ENCODE measurements at places on chromosomes 16 and 17.

GRCh38 chr17:58632324-58633314, 59.2 kb downstream of the TEX14 start:
- DNase-seq = no peak

DNA sequence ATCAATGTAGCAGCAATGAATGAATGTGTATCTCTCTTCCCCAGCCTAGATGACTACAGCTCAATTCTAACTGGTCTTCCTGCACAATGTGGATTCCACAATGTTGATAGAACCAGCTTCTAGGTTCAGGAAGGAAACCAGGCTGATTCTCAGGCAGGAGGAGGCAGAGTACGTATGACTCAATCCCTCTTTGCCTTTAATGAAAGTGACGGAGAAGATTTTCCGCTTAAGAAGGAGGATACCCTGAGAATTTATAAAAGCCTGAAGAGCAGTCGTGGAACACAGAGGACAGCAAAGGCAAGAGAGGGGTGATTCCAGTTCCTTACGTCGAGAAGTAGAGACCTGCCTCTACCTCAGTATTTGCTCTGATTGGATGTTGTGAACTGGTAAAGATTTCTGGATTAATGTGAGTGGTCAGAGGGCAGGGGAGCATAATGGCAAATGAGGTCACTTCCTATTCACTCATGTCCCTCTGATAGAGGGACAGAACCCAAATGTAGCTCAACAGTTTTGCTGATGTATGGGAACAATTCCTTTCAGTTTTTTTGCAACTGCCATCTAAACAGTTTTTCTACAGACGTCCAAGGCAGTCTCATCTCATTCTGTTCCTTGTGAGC, 15.0 kb upstream of the SLC16A11 start:
- DNase-seq = no peak

- DNase-seq = no peak
These were observed 29.8 kb downstream of the LRRC36 start for GRCh38 chr16:67356396-67356795.

- DNase-seq = no peak
These were observed 29.8 kb downstream of the PITPNM3 start for GRCh38 chr17:6526362-6527152.

DNA sequence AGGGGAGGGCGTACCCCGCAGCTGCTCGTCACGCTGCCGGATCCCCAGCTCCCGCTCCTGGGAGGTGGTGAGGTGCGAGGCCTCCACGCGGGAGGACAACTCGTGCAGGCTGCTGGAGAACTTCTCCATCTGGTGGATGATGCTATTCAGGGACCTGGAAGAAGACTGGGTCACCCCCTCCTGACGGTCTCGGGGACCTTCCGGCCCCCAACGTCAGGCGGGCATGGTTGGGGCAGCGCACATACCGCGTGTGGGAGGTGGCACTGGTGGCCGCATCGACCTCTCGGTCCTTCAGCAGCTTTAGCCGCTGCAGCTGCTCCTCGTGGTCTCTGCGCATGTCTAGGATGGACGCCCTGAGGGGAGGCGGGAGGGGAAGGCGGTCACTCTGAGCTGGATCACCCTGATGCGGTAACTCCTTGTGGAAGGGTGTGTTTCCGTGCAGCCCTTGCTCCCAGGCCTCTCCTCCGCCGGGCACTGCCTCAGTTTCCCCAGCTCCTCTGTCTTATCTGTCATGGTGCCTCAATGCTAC, 13.3 kb upstream of the MRPL38 start:
- no peak for DNase-seq

DNA sequence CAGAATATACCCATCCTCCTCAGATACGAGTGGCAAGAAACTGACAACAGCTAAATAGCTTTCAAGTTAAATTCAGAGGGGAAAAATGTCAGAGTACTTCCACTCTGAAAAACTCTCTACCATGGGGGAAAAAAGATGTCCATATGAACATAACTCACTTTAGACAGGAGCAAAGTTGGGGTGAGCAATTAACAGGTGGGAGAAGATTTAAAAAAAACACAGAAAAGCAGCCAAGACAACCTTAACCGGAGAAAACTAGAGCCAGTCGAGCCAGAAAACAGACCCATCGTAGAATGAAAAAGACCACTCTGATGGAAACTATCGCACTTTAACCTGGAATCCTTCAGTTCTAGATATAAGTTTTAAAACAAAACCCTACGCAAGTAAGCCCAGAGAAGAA, 833 bp downstream of the TERF2 start:
- no peak for DNase-seq

GRCh38 chr17:31386542-31387075, 4.9 kb upstream of the RAB11FIP4 start:
- no peak for DNase-seq

DNA sequence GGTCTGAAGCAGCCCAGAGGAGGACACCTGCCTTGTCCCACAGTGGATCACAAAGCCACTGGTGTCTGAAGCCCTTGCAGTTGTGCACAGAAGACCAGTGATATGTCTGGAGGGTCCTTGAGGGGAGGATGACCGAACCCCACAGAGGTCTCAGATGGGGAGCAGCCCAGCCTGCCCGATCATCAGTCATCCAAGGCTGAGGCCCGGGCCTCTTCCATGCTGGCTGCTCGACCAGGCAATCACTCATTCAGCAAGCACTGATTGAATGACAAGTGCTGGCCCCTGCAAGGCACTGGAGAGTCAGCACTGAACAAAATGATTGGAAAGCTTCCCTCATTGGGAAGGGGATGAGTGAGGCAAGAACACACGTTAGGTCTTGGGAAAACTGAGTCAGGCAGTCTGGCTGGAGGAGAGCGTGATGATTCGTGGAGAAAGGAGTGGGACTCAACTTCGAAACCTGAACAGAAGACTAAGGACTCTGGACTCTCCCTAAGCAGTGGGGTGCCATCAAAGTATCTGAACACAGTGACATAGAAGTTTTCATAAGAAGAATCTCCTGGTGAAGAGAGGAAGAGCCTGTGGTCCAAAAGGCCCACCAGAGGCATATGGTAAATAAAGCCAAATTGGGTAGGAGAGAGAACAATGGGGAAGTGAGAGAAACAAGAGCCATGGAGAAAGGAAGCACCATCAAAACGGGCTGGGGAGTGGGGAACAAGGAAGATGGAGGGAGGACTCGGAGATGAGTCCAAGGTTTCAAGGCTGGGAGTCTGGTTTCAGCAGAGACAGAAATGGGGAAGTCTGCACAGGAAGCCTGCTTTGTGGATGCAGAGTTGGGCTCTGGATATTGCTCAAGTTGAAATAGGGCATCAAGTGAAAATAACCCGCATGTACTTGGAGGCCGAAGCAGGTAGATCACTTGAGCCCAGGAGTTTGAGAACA, 10.2 kb downstream of the PIK3R5 start:
- no peak for DNase-seq

GRCh38 chr16:29826342-29826695, 6.1 kb downstream of the MVP start:
- no peak for DNase-seq

DNA sequence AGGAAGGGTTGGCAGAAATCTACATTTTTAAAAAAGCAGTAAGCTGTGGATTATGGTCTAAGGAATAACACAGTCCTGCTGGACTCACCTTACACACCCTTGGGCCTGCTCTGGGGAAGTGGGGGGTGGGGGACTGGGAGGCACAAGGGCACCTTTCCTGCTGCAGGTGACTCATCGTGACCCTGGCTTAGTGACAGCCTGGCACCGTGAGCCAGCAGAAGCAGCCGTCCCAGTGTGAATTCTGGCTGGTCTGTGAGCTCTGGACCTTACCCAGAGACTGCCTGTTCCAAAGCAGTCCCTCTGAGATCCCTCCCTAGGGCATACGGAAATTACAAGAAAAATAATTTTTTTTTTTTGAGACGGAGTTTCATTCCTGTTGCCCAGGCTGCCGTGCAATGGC, 4.2 kb upstream of the CRK start:
- no peak for DNase-seq

GRCh38 chr17:40399185-40399584, 18.5 kb downstream of the TOP2A start:
- DNase-seq = no peak

- no peak for DNase-seq
These were observed at the start of gene SLFN14 for GRCh38 chr17:35560703-35561102. SLFN14 (minus strand) TSS chr17:35560819; CDS start chr17:35558062, 2,757 bp downstream.

DNA sequence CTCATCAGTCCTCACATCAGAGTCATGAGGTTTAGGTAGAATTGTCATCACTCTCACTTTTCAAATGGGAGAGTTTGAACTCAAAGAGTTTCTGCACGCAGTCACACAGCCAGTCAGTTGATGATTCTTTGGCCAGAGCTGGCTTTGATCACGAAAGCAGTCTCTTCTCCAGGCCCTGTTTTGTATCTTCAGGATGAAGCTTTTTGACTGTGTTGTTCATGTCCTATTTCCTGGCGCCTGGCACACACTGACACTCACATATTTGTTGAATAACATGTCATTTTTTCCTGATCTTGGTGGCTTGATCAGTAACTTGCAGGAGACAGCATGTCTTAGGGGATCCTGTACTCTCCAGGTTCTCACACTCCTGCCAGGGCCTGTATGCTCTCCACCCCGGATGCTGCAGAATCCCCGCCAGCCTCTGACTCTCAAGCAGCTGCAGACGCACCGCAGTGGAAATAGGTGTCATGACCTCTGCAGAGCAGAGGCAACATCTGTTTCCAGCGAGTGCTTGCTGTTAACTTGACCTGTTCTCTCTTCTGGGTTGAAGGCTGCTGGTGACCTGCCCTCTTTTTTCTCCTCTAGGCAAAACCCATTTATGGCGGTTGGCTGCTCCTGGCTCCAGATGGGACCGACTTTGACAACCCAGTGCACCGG, 33.0 kb downstream of the MPRIP start:
- DNase-seq = no peak

DNA sequence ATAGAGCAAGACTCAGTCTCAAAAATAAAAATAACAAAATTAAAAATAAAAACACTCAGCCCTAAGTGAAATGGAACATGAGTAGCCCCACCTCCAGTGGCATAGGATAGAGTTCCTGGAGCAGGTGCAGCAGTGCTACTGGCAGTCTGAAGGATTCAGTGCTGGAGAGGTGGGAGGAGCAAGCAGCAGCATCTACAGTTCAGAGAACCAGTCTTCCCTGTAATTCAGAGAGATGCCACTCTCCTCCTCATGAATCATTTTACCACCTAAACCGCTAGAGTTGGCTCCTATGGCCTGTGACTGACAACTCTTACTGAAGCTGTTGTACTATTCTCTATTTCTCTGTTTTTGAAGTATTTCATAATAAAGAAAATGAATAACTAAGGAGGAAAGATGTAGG, 56.0 kb upstream of the SMURF2 start:
- no peak for DNase-seq

DNA sequence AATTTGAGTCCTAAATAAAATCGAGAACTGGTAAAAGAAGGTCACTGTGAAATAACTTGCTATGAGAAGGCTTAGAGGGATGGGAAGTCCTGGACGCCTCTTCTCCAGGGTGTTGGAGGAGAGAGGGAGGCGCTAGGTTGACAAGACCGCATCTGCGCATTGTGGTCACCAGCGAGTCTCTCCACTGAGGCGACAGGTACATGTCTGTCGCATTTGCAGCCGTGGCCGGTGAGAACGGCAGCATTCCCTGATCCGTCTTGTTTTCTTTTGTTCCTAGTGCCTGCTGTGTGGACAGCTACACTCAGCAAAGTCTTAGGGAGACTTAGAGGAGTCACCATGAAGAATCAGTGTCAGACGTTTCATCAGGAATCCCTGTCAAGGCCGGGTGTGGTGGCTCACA, 8.1 kb upstream of the ATP6V0C start:
- DNase-seq = no peak

DNA sequence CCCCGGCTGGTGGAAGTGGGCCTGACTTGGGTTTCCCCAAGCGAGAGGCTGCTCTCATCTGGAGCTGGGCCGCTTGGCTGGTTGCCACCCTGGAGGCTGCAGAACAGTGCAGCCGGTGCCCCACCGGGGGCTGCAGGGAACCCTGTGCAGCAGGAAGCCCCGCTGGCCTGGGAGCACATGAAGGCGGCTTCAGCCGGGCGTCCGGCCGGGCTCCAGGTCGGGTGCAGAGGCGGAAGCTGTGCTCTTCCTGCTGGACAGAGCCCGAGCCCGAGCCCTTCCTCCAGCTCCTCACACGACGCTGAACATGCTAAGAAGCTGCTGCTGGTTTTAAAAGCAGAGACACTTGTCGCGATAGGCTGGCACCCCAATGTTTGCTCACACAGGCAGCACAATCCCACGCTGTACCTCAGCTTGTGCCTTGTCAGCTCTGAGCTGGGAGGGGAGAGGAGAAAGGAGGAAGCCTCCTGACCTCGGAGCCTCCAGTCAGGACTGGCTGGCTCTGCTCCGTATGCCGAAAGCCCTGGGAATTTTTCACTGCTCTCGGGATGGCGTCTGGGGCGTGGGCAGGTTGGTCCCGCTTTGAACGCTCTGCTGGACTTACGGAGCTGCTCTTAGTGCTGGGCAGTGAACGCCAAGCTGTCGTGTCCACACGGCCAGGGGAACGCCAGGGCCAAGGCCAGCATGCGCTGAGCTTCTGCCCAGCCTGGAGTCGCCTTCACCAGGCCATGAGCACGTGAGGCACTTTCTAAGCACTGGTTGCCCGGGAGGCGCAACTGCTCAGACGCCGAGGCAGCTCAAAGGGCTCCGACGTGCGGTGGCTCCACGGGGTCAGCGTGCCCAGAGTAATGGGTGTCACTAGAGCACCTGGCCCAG, 8.8 kb downstream of the CDK5R1 start:
- DNase-seq = no peak

- no peak for DNase-seq
These were observed 37.2 kb upstream of the GAN start for GRCh38 chr16:81277541-81278080.

- DNase-seq = no peak
These were observed 62.1 kb downstream of the MYO1D start for GRCh38 chr17:32814836-32815235.

- no peak for DNase-seq
These were observed 6.9 kb downstream of the TSC2 start for GRCh38 chr16:2054543-2055245.

- no peak for DNase-seq
These were observed 1.9 kb downstream of the ARL16 start for GRCh38 chr17:81681672-81682071.

DNA sequence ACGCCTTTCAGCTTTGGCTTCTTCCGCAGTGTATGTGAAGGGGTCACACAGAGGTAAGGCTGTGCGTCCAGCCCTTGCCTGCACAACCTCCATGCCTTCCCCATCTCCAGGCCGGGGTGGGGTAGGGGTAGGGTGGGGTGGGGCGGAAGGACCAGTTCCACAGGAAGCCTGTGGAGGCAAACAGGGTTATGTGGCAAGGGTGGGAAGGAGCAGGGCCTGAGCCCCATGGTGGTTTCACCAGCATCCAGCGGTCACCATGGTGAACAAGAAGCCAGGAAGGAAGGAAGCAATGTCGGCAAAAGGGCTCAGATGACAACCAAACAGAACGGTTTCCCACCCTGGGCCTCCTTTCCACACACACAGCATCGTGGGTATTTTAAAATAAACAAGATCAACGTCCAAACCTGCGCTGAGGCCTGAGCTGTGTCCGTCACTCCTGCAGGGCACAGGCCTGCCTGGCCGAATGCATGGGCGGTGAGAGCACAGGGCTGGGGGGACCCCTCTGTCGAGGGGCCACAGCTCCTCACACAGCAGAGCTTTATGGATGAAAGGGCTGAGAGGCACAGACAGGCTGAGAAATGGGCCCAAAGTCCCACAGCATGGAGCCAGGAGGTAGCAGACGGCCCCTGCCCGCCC, 80.5 kb downstream of the ZNF778 start:
- DNase-seq = no peak

- no peak for DNase-seq
These were observed 24.8 kb downstream of the TMEM114 start for GRCh38 chr16:8565498-8565897.

- no peak for DNase-seq
These were observed at the start of gene ARHGAP23 for GRCh38 chr17:38428112-38428642. ARHGAP23 (plus strand) TSS chr17:38428464; CDS start chr17:38428486, 22 bp downstream.
